ENCODE measurements at places on chromosomes 11 and 22.

GRCh38 chr11:10641177-10641911, 52.2 kb downstream of the IRAG1 start:
- no peak for DNase-seq

DNA sequence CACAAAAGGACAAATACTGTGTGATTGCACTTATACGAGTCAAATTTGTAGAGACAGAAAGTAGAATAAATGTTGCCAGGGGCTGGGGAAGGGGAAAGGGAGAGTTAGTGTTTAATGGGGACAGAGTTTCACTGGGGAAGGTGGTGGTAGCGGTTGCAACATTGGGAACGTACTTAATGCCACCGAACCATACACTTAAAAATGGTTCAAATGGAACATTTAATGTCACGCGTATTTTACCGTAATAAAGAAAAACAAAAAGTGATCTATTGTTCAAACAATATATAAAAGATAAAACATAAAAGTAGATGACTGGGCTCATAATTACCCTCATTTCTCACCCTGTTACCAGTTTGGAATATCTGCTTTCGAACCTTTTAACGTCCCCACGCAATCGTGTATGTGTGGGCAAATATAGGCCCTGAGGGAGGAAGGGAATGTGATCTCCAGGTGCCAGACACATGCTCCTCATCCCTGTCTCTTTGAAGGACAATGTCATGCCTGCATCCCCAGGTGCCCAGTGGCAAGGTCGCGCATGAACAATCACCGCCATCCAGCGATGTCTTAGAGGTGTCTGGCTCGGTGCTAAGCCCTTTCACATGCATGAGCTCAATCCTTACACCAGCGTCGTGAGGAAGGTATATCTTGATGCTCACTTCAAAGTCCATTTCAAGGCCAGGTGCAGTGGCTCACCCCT, 35.3 kb downstream of the LIF start:
- no peak for DNase-seq

GRCh38 chr11:8759634-8760033, 77.0 kb downstream of the RPL27A start:
- DNase-seq = no peak

DNA sequence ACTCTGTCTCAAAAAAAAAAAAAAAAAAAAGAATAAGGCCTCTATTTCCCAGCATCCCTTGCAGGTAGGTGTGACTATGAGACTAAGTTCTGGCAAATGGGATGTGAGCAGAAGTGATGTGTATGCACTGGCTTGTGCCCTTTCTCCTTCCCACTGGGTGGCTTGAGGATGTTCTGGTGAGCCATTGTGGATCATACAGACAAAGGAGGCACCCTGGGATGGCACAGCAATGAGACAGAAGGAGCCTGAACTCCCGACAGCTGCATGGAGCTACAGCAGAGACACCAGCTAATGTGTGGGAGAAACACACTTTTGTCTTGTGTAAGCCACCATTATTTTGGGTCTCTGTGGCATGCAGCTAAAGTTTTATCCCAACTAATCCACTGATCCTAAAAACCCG, 10.6 kb upstream of the SORL1 start:
- DNase-seq = no peak

GRCh38 chr22:36546092-36546804, 17.3 kb upstream of the EIF3D start:
- peak; percentile 17 for DNase-seq

DNA sequence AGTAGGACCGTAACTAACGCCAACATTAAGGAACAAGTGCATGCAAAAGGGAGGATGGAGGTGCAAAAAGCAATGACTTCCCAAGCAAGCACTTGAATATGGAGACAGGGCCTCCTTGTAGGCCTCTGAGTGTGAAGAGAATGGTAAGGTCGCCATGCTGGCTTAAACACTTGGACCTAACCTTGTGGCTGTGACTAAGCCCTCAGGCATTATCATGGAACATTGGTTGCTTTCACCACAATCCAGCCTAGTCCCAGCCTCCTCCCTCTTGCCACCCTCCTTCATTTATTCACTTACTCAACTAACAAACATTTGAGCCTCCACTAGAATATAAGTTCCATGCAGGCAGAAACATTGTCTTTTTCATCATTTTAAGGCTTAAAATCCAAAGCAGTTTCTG, 11.9 kb upstream of the SYTL2 start:
- DNase-seq = no peak

- no peak for DNase-seq
These were observed 1408.4 kb upstream of the TENM4 start for GRCh38 chr11:80849253-80849652.

- no peak for DNase-seq
These were observed 616 bp downstream of the PNPLA2 start for GRCh38 chr11:819129-819931.

DNA sequence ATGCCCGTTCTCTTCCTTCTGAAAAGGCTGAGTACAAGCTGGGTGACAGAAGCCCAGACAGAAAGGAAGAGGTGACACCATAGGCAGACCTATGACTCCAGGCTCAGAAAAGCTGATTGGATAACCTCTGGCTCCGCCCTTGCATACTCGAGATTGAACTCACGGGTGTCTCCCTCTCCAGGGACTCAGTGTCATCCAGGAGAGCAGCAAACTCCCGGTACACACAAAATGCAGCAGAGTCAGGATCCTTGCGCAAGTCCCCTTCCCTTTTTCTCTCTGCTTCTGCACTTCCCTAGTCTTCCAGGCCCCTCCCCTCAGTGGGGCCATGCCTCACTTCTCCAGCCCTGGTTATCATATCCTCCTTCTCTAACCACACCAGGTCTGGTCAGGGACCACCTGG, 9.8 kb downstream of the SCN4B start:
- DNase-seq = no peak

DNA sequence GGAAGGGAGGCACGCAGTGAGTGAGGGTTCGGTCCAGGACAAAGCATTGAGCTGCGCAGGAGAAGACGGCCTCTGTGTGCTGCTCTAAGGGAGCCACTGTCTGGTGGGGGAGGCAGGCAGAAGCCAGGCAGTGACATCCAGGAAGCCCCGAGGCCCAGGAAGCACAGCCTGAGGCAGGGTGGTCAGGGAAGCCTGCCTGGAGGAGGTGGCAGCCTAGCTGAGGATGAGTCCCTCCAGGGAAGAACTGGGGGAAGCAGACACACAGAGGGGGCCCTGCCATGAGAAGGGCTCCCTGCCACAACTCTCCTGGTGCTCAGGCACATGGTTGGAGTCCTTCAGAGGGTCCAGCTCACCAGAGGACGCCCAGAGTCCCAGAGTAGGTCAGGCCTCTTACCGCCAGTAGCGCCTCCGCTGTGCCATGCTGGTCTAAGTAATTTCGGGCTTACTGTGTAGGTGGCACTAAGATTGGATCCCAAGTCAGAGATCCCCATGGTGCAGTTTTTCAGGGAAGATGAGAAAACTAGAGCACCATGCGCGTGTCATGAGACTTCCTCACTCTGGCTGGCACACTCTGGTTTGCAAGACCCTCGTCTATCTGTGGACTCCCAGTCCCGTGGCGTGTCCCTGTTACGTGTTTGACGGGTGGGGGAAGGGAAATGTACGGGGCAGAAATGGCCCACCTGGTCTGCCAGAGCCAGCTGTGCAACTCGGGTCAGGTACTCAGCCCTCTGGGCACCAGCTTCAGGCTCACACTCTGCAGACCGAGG, 887.2 kb downstream of the BRD1 start:
- no peak for DNase-seq

GRCh38 chr22:44532552-44532951, 34.5 kb upstream of the RTL6 start:
- DNase-seq = no peak

DNA sequence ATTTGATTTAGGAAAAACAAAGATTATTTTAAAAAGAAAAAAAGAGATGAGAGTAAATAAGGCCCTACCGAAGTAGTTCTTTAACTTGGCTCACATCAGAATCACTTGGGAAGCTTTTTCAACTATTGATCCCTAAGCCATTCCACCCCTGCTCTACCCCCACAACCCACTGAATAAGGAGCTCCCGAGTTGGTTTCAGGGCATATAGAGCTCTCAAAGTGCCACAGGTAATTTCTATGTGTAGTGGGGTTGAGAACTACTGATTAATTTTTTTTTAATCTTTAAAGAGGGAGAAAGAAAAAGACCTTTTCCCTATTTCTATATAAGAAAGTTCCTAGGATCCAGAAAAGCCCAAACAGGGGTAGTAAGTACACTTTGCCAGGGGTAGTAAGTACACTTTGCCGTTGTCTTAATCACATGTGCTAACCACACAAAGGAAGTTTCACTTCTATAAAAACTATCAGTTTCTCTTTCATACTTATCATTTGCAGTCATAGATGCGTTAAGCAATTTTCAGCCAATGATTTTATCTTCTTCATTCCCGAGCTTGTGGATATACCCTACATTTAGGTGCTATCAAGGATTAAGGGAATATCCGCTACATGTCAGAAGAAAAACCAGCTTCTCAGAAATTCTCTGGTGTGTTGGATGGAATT, 108.4 kb upstream of the ZC3H12C start:
- no peak for DNase-seq

GRCh38 chr11:36333897-36334296, 37.8 kb downstream of the PRR5L start:
- DNase-seq = no peak

DNA sequence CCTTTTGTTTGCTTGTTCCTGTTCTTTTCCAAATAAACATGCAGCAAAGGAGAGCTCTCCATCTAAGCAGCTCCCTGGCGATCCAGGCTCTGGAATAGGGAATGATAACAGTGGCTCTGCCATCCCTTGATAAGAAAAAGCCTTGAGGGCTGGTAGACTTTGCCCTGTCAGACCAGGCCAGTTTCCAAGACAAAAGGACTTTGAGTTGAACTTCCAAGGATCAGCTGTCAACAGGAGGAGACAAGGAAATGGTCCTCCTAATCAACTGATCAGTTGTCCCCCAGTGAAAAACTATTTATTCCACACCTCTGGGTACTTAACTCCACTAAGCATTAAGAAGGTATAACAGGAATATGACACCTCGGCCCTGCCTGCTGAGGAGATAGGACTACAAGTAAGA, 127.8 kb downstream of the PARVA start:
- DNase-seq = no peak

DNA sequence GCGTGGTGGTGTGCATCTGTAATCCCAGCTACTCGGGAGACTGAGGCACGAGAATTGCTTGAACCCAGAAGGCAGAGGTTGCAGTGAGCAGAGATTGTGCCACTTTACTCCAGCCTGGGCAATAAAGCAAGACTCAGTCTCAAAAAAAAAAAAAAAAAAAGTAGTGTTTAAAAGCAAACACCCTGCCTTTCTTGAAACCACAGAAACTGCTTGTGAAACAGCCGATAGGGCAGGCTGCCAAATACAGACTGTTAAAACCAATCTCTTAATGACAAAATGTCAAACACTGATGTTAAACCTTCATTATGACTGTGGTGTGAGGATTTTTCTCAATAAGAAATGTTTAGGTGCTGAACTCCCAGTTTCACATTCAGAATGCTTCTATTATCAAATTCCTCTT, 27.3 kb downstream of the MARK2 start:
- no peak for DNase-seq

DNA sequence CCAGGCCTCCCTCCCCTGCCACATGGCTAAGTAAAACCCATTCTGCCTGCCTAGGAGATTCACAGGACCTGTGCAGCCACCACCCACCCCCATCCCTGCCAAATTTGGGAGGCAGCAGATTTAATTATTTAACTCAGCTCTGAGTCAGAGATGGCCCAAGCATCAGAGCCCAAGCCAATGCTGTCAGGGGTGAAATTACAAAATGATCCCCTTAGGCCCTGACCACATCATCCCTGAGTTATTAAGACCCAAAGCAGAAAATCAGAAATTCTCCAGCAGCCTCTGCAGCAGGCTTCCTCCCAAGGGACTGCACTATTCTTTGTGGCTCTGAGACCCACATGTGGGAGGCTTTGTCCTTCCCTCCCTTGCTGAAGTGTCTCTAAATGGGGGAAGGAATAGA, 52.8 kb upstream of the RRAS2 start:
- no peak for DNase-seq

DNA sequence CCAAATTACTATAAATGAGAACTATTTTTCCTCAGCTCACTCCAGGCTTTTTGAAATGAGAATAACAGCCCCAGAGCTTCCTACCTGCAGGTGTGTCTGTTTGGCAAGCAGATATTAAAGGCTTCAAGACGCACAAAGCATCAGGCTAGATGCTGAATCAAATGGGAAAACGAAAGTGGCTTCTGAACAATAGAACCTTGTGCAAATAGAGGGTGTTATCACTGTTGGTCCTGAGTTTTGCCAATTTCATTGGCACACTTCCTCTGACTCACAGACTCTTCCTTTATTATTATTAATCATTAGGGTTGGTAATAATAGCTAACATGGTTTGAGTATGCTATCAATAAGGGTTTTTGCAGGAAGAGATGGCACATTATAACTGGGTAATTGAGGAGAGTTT, 13.4 kb downstream of the SYT13 start:
- DNase-seq = no peak

- DNase-seq = no peak
These were observed 1.4 kb downstream of the USP47 start for GRCh38 chr11:11843211-11843621.

DNA sequence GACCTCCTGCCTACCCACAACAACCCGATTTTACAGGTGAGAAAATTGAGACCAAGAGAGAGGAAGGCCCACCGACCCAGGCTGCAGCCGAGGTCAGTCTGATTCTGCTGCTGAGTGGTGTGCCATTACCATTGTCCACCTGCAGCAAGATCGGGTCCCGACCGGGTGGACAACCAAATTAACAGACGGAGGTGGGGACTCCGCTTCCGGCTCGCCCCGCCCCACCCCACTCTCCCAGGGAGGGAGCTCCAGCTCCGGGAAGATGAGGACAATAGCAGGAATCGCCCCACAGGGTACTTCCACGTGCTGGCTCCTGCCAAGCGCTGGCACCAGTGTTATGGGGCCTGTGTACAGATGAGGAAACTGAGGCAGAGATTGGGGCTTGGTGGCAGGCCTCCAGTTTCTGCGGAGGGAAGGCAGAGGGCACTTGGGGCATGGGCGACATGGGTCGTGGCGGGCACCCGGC, 425 bp upstream of the KDELR3 start:
- DNase-seq = no peak

GRCh38 chr11:76071090-76071489, 135.2 kb downstream of the WNT11 start:
- no peak for DNase-seq

DNA sequence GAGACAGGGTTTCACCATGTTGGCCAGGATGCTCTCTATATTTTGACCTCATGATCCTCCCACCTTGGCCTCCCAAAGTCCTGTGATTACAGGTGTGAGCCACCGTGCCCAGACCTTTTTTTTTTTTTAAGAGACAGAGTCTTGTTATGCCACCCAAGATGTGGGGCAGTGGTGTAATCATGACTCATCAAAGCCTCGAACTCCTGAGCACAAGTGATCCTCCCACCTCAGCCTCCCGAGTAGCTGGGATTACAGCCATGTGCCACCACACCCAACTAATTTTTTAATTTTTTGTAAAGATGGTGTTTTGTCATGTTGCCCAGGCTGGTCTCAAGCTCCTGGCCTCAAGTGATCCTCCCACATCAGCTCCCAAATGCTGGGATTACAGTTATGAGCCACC, 37.9 kb downstream of the IZUMO1R start:
- no peak for DNase-seq

Data from NCI-H2081 treated with DMSO at 0.1 percent for 48 hours (cell line).